Stimulated activated CD8-positive, alpha-beta memory T cell treated with anti-CD3 and anti-CD28 coated beads, Interleukin-7, amount 100 ng/mL, for 4 hours (primary cell): ENCODE measurements at places on chromosomes 12 and 14.

GRCh38 chr14:74611650-74612349, at the start of gene LTBP2:
TSS of gene LTBP2 (minus strand) at chr14:74612237. CDS start at chr14:74611944, 293 bp downstream.
- DNase-seq = no peak

DNA sequence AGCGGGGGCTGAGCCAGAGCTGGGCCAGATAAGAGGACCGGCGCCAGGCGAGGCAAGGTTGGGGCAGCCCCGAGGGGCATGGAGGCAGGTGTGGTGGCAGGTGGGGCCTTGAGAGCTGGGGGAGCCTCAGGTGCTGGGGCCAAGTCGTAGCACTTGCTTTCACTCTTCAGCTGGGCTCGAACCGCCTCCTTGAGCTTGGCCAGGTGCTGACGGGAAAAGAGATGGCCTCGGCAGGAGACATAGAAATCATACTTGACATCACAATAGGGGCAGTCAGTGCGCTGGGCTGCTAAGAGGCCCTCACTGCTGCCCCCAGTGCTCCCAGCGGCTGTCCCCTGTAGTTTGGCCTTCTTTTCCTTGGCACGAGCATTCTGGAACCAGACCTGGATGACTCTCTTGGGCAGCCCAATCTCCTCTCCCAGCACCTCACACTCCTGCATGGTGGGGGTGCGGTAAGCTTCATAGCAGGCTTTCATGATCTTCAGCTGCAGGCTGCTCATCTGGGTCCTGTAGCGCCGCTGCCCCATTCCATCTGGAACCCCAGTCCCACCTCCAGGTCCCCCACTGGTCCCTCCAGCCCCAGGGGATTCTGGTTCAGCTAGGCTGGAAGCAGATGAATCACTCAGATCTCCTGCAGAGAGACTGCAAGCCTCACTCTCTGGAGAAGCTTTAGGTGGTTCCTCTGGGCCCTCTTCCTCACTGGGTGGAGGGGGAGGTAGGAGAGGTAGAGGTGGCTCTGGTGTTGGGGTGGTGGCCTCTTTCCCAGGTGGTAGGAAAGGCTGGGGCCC, 28.1 kb downstream of the ZFHX2 start:
- DNase-seq = no peak

DNA sequence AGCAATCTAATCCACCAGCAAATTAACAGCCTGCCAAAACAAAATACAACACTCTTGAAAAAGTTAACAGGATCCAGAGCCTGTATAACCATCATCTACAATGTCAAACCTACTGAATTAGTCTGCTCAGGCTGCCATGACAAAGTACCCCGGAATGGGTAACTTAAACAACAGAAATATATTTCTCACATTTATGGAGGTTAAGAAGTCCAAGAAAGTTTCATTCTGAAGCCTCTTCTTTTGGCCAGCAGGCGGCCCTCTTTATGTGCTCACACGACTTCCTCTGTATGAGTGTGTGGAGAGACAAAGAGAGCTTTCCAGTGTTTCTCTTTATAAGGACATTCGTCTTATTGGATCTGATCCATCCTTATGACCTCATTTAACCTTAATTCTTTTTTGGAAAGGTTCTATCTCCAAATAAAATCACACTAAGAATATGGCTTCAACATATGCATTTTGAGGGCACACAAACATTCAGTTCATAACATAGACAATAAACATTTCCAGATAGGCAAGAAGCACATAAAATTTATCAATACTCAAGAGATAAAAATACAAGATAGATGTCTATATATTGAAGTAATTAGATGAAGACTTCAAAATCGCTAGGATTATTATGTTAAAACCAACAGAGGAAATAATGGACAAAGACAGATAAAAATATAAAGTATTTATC, 5.9 kb upstream of the RERG start:
- DNase-seq = no peak

- no peak for DNase-seq
Observed at GRCh38 chr12:77152623-77153193, 87.3 kb upstream of the E2F7 start.

- no peak for DNase-seq
Observed at GRCh38 chr14:62216121-62216520, 453.9 kb downstream of the SNAPC1 start.

GRCh38 chr12:58465418-58465817, 454.9 kb downstream of the LRIG3 start:
- no peak for DNase-seq

DNA sequence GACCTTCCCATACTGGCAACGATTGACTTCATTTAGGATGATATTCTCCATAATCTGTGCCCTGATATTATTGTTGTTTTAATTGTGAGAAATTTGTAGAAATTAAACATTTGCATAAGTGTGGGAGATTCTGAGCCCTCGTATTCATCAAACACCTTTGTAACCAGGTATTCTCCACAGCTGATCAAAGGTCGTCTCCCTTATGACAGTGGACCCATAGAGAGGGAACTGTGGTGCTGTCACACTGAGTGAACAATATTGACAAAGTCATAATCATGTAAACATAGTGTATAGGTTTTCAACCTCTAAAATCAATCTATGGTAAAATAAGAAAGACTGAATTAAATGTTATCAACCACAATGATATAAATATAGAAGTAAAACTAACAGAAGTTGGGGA, 14.9 kb upstream of the PLEKHG3 start:
- DNase-seq = no peak

GRCh38 chr14:104968153-104968527, 10.0 kb downstream of the AHNAK2 start:
- no peak for DNase-seq

GRCh38 chr12:89907659-89908058, 199.0 kb upstream of the ATP2B1 start:
- no peak for DNase-seq

GRCh38 chr12:75528272-75528671, 16.9 kb upstream of the KRR1 start:
- no peak for DNase-seq
